ENCODE measurements at places on chromosomes 1 and 21. TPM values are rescaled to one million over a fixed set of nuclear protein-coding genes. Genes with fewer than 3 reads are reported as not detected.

DCAF6 gene
- polyA plus RNA-seq = 54.7 TPM

MANEAL gene
- 5.6 TPM for polyA plus RNA-seq

ANKRD35 gene
- polyA plus RNA-seq = 0.93 TPM

TRIM58 gene
- polyA plus RNA-seq = 2.1 TPM

ILDR2 gene
- polyA plus RNA-seq = 1.7 TPM

Data from large intestine (tissue), 12 donors.